ENCODE measurements at places on chromosomes 11 and 22.

- DNase-seq, result no peak
Measured at GRCh38 chr22:25143156-25144076, 56.2 kb upstream of the CRYBB3 start.

DNA sequence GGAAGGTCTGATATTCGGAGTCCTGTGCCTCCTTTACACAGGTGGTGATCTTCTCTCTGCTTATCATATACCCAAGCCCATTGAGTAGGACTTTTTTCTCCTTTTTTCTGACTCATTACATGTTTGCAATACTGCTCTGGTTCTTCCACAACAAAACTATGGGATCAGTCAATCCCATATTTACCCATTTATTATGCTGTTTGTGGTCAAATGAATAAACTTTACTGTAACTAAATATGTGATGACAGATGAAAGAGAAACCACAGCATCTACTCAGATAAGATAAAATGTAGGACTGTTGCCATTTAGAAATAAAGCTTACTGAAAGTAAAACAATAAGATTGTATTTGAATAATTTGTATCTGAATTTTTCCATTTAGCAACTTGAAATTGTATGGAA, 958.7 kb upstream of the FAT3 start:
- no peak for DNase-seq

DNA sequence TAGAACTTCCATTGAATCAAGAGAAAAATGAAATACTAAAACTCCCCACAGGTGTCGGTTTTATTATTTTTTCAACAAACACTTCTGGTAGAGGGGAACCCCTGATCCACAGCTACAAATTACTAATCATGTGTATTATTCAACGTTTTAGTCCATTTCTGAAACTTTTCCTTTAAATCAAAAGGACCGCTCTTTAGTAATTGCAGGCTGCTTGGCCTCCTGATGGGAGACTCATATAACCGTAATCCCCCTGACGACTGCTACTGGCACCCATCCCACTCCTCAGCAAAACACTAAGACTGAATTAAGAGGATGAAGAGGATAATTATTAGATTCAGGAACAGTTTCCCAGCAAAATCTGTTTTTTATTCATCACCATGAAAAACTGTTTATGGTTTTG, 46.4 kb downstream of the PAX6 start:
- DNase-seq, result no peak

- DNase-seq, result no peak
Measured at GRCh38 chr22:25090225-25090890, 109.3 kb upstream of the CRYBB3 start.

GRCh38 chr11:2348986-2349385, 28.1 kb upstream of the CD81 start:
- no peak for DNase-seq

DNA sequence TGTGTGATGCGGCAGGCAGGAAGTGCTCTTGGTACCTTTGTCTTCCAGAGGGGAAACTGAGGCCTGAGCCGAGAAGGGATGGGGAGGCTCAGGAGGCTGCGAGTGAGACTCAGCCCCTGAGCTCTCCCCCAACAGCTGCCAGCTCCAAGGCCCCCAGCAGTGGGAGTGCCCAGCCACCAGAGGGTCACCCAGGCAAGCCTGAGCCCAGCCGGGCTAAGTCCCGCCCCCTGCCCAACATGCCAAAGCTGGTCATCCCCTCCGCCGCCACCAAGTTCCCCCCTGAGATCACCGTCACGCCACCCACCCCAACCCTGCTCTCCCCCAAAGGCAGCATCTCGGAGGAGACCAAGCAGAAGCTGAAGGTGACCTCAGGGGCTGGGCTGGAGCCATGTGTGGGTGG, 3.8 kb upstream of the SUSD2 start:
- no peak for DNase-seq

- no peak for DNase-seq
Measured at GRCh38 chr22:29477723-29478318, 2.2 kb upstream of the NEFH start.

DNA sequence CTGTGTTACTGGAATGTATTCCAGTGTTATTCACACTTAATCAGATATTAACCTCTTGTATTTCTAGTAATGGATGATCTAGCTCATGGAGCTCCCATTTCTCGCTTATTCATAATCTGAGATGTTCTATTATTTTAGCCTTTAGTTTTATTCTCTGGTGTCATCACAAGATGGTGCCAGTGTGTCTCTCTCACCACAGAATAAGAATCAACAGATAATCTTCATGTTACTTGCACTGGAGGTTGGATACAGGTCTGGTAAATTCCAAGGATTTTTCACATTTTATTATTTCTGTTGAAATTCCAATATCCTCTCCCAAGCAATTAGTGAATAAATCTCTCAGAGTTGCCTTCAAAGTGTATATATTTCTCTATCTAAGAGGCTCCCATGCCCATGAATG, 74.6 kb downstream of the CASP12 start:
- no peak for DNase-seq

DNA sequence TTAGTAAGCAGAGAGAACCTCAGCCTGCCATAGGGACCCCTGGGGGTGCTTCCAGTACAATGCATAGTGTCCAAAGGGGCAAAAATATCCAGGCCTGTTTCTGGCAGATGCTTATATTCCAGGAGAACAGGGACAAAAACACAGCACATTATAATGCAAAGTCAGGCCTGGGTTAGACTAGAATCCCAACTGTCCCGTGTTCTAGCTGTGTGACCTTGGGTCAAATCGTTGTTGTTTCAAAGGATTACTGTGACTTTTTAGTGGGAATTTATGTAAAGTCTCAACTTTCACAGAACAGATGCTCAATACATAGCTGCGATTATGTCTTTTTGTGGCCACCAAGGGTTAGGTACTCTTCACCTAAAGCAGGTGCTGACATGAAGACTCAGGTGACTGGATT, 86.0 kb downstream of the USP35 start:
- no peak for DNase-seq

DNA sequence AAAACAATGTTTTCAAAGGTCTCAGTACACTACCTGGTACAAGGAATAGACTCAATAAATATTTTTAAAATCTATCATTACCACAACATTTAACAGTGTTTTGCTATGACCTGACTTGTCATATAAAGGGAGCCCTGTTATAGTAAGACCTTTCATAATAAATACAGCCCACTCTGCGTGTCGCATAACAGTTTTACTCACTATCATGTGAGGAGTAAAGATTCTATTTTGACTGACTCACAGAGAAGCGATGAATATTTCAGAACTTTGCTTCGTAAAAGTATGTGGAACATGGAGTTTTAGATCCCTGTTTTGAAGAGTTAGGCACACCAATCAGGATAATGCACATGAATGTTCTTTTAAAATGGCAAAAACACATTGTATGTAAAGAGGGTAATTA, 531.2 kb downstream of the KCNA4 start:
- no peak for DNase-seq

- DNase-seq, result no peak
Measured at GRCh38 chr22:30159561-30160353, 79.5 kb downstream of the HORMAD2 start.

- DNase-seq, result no peak
Measured at GRCh38 chr11:44972746-44973435, 22.2 kb upstream of the TP53I11 start.

- peak; percentile 76 for DNase-seq
Measured at GRCh38 chr22:37804881-37805809, 2.6 kb upstream of the GCAT start.

GRCh38 chr22:46472722-46473016, 64.8 kb downstream of the CELSR1 start:
- no peak for DNase-seq

DNA sequence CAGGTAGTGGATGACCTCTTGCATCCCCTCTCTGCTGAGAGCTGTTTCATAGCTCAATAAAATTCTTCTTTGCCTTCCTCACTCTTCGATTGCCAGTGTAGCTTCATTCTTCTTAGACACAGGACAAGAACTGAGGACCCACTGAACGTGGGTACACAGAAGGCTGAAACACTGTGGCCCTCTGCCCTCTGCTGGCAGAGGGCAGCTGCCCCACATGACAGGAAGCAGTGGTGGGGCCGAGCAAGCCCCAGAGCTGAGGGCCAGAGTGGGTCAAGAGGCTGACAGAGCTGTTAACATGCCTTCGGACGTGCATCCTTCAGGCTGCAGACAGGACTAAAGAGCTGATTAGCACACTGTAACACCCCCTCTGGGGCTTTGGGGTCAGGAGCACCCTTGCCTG, 15.6 kb downstream of the SMC1B start:
- no peak for DNase-seq

DNA sequence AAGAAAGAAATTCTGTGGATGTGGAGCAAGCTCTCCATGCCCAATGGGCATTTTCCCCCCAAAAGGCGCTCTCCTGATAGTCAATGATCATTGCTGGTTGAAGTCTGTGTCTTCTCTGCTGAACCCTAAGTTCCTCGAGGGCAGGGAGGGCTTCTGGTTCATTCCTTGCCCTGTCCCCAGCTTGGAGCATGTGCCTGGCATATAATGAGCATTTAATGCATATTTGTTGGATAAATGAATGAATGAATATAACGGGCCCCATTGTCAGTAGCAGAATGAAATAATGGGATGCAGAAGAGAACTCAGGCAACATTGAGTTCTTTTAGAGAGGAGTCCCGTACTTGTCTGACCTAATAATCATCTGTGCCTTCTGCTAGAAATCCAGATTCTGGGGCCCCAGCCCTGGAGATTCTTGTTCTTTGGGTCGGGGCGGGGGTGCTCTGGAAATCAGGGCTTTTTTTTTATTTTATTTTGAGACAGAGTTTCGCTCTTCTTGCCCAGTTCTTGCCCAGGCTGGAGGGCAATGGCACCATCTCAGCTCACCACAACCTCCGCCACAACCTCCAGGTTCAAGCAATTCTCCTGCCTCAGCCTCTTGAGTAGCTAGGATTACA, 64.4 kb downstream of the CD82 start:
- peak; percentile 6 for DNase-seq

DNA sequence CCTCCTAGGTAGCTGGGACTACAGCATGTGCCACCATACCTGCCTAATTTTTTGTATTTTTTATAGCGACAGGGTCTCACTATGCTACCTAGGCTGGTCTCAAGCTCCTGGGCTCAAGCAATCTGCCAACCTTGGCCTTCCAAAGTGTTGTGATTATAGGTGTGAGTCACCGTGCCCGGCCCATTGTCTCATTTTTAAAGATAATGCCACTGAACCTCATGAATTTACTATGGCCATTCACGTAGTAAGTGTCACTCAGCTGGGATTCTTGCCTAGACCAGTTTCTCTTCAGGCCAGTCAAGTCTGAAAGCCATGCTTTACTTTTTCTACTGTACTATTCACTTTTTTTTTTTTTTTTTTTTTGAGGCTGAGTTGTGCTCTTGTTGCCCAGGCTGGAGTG, 22.4 kb downstream of the DEPDC5 start:
- DNase-seq, result no peak

DNA sequence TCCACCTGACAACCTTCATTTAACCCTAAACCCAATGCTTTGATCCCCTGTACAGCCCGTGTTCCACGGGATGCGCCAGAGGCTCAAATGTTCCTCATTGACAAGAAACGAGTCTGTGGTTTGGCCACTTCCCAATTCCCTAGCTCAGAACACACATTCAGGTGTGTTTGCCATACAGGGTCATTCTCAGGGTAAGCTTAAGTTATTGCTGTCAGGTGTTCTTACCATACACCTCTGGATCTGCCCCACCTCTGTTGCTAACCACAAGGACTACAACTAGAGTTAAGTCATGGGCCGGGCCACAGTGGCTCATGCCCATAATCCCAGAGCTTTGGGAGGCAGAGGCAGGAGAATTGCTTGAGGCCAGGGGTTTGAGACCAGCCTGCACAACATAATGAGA, 45.6 kb upstream of the POLD3 start:
- no peak for DNase-seq

GRCh38 chr11:10294290-10294953, 403 bp upstream of the SBF2 start:
- DNase-seq, result no peak

DNA sequence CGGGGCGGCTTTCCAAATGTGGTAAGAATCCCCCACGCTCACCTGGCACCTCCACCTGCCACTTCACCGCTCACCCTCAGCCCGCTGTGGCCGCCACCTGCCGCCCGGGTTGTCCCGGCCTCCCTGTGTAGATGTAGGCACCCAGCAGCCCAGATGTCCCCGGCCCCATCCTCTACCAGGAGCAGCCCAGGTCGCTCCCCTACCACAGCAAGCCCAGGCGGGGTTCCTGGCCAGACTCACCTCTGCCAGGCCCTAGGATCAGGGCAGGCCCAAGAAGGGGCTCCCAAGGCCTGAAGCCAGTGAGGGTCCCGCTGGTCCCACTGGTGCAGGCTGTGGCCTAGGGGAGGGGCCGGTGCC, 27.4 kb downstream of the MOB2 start:
- no peak for DNase-seq

DNA sequence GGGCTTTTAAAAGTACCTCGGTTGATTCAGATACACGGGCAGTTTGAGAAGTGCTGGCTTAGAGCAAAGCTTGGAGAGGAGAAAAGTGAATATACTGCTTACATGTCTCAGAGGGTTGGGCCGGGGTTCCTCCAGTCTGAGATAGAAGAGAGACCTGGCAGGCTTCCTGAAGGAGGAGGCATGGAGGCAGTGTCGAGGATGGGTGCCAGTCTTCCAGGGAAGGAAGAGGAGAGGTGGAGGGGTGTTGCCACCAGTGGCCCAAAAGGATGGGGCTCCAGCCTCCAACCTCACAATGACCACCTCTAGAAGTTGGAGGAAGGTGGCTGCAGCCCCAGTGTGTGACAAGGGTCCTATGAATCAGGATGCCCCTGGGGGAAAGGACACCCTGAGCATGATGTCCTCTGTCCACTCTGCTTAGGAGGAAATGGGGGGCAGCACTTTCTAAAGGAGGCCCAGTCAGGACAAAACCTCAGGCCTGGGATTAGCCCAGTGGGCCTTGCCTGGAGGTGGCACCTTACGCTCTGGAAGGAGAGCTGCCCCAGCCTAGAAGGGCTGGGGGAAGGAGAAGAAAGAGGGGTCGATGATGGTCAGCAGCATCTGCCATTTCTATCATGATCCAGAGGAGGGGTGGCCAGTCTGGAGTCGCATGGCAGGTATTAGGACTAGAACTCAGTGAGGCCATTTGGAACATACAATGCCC, 65.2 kb downstream of the CD82 start:
- peak; percentile 7 for DNase-seq

DNA sequence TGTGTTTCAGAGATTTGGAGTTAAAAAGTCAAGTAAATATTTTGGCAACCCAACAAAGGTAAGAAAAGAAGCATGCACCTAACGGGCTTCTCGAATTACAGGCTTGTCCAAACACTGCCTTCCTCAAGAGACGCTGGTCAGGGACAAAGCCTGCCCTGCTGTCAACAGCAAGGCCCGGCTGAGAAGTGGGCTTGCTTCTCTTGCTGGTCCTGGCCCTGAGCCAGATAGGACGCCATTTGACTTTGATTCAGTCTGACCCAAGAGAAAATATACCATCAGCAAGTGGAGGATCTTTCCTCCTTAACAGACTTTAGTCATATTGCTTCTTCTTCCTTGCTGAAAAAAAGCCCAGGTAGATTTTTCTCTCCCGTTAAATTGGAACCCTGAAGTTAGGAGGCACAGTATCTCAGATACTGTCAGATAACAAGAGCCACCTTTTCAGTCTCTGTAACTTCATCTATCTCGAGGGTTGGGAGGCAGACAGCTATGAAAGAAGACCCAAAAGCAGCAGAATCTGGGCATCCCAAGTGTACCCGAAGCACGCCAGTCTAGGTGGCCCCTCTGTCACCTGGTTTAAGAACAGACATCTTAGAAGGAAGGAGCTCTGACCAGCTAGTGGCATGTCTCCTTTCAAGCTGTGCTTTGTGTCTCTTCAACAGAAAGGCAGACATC, 57.5 kb downstream of the C22orf31 start:
- no peak for DNase-seq
